Lung (tissue), 17 donors: ENCODE measurements at places on chromosomes 3 and 15. TPM values are rescaled to one million over a fixed set of nuclear protein-coding genes. Genes with fewer than 3 reads are reported as not detected.

The UBAP1L gene
- polyA plus RNA-seq: 0.96 TPM

DNA sequence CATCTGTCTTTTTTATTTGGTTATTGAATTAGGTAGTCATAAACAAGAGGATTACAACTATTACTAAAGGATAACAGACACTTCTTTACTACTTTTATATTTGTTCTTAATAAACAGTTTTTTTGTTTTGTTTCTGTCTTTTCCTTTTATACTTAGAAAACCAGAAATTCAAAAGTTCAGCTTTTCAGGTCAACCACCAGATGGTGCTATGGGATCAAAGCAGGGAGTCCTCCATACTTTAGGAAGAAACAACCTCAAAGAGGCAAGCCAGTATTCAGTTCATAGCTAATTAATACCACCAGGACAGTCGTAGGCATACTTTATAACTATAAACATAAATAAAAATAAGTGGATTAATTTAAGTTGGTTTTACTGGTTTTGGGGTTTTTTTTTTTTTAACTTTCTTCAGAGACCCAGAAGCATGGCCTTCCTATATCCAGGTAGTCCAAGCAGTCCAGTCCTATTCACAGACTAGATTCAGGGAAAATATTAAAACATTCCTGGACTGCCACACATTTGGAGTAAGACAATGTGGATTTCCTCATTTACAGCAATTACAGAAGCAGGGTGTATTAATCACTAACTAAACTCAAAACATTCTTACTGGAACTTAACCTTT is 16.0 kb upstream of the EID1 start:
- H3K4me1 ChIP-seq: no peaks in the 10 kb centered on the region
- H3K4me3 ChIP-seq: no peak overlapping the region
- H3K36me3 ChIP-seq: no peaks in the 10 kb centered on the region
- no peaks in the 10 kb centered on the region for H3K27me3 ChIP-seq

The CCDC71 gene
- polyA plus RNA-seq: 16.3 TPM

The TNNC1 gene
- polyA plus RNA-seq: 17.3 TPM

DNA sequence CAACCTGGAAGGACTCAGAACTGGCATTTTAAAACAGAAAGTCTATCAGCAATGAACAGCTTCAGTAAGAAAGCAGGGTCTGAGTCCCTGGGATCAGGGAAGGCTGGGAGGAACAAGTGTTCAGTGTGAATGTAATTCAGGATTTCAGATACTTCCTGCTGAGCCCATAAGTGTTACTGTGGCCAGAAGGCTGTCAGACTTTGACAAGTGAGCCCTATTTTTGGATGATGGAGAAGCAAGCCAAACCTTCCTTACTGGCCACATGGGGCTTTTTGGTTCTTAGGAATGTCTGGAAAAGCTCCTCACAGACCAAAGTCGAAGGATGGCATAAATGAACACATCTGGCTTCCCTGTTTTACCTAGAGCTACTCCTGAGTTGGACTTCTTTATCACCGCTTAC is 157.2 kb downstream of the BBX start:
- no peak for DNase-seq
- H3K27me3 ChIP-seq: no peaks in the 10 kb centered on the region
- H3K4me3 ChIP-seq: no peak overlapping the region
- H3K36me3 ChIP-seq: no peaks in the 10 kb centered on the region
- no peak overlapping the region for H3K27ac ChIP-seq

DNA sequence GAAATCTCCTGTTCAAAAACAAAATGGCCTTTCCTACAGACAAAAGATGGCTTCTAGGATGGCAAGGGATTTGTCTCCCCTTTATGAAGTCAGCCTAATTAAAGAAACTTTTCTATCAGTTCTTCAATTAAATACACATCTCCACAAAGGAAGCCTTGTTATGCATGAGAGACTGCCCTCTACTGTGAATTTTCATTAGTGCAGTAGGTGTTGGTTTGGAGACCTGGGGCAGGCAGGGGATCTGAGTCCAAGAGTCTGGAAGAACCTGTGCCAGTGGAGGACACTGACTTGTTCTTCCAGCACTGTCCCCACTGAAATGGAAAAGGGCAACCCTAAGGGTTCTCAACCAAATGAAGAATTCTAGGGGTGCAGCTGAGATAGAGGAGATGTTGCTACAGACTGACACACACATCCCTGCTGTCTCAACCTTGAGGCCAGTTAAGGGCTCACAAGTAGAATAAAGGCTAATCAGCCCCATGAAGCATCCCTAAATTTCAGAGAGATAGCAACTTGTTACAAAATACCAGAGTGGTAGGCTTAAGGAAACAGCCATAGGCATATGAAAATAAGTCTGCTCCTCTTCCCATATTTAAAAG is 174.0 kb upstream of the PRICKLE2 start:
- no peak overlapping the region for H3K4me3 ChIP-seq
- DNase-seq: peak; percentile 85
- peaks cover 3% of the 10 kb centered on the region for H3K36me3 ChIP-seq
- H3K27me3 ChIP-seq: no peaks in the 10 kb centered on the region
- H3K27ac ChIP-seq: no peak overlapping the region

DNA sequence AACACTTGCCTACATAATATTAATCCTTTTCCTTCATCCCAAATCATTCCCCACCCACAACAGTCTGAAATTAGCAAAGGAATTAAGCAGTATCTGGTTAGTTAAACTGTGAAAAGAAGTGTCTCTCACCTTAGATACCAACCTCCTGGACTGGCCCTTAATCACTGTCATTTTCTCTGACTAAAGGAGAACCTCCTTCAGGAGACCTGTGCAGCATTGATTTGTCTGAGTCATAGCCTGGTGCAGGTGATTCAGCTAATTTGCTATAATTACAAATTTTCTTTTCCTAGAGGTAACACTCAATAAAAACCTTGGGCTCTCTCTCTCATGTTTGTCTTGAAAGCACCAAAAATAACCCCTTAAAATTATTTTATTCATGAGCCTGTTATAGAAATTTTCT is 279.8 kb upstream of the SEMA6D start:
- DNase-seq: no peak
- H3K36me3 ChIP-seq: no peaks in the 10 kb centered on the region
- no peak overlapping the region for H3K4me3 ChIP-seq

The ARID3B gene
- polyA plus RNA-seq: 10.1 TPM

The SPINK8 gene
- polyA plus RNA-seq: not detected

- H3K36me3 ChIP-seq: peaks cover 5% of the 10 kb centered on the region
- H3K4me3 ChIP-seq: no peak overlapping the region
- no peak overlapping the region for H3K27ac ChIP-seq
- no peaks in the 10 kb centered on the region for H3K27me3 ChIP-seq
- peaks cover 3% of the 10 kb centered on the region for H3K4me1 ChIP-seq
Observed at GRCh38 chr3:32175607-32176197, 62.8 kb upstream of the CMTM8 start.

GRCh38 chr3:13026534-13026933 is 46.7 kb downstream of the IQSEC1 start:
- DNase-seq: no peak
- H3K4me1 ChIP-seq: peaks cover 2% of the 10 kb centered on the region
- H3K27me3 ChIP-seq: no peaks in the 10 kb centered on the region
- no peak overlapping the region for H3K27ac ChIP-seq
- H3K36me3 ChIP-seq: no peaks in the 10 kb centered on the region
- H3K4me3 ChIP-seq: no peak overlapping the region

The U2SURP gene
- 33.2 TPM for polyA plus RNA-seq

The IL17RE gene
- 26.1 TPM for polyA plus RNA-seq

GRCh38 chr15:43771816-43772215 is 5.0 kb downstream of the ELL3 start:
- no peak overlapping the region for H3K27ac ChIP-seq
- DNase-seq: no peak
- no peaks in the 10 kb centered on the region for H3K27me3 ChIP-seq
- H3K36me3 ChIP-seq: peaks cover 51% of the 10 kb centered on the region

- peak overlapping the region; percentile 22 for H3K27ac ChIP-seq
- no peak overlapping the region for H3K4me3 ChIP-seq
- H3K36me3 ChIP-seq: no peaks in the 10 kb centered on the region
- DNase-seq: no peak
Observed at GRCh38 chr3:5123937-5124336, 1.8 kb downstream of the ARL8B start.

The SCAANT1 gene
- polyA plus RNA-seq: not detected

The SH3GL3 gene
- polyA plus RNA-seq: 2.8 TPM

- no peak overlapping the region for H3K4me3 ChIP-seq
- no peak overlapping the region for H3K27ac ChIP-seq
- DNase-seq: no peak
- peaks cover 19% of the 10 kb centered on the region for H3K36me3 ChIP-seq
- H3K27me3 ChIP-seq: no peaks in the 10 kb centered on the region
Observed at GRCh38 chr3:101478980-101479379, 34.0 kb downstream of the SENP7 start.

DNA sequence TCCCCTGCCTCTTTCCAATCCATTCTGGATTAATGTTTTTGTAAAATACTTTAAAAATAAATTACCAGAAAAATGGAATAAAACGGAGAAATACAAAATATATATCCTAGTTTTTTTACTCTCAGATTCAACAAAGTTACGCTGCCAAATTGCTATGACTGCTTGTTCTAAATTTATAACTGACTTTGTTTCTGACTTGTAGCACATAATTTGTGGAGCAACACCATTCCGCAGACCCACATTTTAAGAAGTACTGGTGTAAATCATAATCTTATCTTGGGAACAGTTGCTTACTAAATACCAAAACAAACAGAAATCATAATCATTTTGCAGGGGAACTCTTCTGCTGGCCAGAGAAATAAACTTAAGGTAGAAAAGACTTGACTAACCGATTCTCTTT is 339.4 kb upstream of the CBLB start:
- DNase-seq: peak; percentile 98
- H3K4me3 ChIP-seq: no peak overlapping the region

DNA sequence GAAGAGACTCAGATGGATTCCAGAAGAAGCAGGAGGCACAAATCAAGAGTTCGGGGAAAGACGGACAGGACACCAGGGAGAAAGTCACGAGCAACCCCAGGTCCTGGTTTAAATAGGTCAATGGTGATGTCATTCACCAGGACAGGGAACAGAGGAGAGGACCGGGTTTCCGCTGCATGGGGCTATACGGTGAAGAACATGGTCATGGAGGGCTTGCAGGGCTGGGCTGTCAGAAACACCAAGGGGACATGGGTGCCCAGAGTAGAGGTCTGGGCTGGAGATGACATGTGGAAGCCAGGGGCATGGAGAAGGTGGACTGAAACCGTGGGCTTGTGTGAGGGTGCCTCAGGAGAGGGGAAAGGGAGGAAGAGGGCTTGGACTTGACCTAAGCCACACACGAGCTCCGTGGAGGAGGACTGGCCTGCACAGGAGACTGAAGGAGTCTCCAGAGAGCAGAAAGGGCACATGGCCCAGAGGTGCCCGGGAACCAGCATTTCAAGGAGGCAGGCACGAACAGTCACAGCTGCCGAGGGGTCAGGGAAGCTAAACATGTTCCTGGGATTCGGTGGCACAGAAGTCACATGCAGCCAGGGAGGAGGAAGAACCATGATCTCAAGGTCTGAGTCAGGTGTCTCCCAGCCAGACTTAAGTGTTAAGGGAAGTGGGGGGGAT is 54.2 kb upstream of the RPL32 start:
- no peak overlapping the region for H3K4me3 ChIP-seq
- H3K4me1 ChIP-seq: peaks cover 20% of the 10 kb centered on the region
- H3K36me3 ChIP-seq: peaks cover 6% of the 10 kb centered on the region
- H3K27ac ChIP-seq: no peak overlapping the region

The KBTBD13 gene
- 0.14 TPM for polyA plus RNA-seq

- H3K4me1 ChIP-seq: peaks cover 11% of the 10 kb centered on the region
- peak; percentile 17 for DNase-seq
- no peaks in the 10 kb centered on the region for H3K27me3 ChIP-seq
- H3K27ac ChIP-seq: peak overlapping the region; percentile 81
- no peak overlapping the region for H3K4me3 ChIP-seq
Observed at GRCh38 chr3:138381950-138382715, 33.8 kb downstream of the MRAS start.

- H3K4me1 ChIP-seq: no peaks in the 10 kb centered on the region
- DNase-seq: no peak
- no peak overlapping the region for H3K27ac ChIP-seq
- H3K27me3 ChIP-seq: no peaks in the 10 kb centered on the region
Observed at GRCh38 chr15:64209680-64210334, 47.0 kb upstream of the PPIB start.

DNA sequence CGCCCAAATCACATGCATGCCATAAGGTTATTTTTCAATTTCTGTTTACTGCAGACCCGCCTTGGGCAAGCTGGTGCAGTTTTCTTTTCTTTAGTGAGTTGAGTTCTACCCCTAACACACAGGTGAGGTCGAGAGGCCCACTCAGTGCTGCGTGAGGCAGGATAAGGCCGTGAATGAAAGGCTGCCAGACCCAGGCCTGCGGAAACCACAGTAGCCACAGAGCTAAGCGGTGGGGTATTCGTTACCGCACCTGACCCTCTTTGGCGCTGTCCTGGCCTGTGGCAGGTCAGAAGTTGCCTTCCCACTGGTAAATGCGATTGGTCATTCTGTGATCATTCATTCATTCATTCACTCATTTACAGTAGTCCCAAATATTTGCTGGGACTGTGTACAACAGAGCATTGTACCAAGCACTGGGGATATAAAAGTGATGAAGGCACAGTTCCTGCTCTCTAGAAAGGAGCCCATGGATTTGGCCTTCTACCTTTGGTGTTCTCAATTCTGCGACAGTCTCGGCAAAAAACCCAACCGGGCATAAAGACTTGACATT is 144.8 kb downstream of the XXYLT1 start:
- H3K27ac ChIP-seq: no peak overlapping the region
- H3K4me1 ChIP-seq: peaks cover 8% of the 10 kb centered on the region
- no peak overlapping the region for H3K4me3 ChIP-seq
- no peaks in the 10 kb centered on the region for H3K36me3 ChIP-seq
- H3K27me3 ChIP-seq: no peaks in the 10 kb centered on the region

- DNase-seq: peak; percentile 15
- no peaks in the 10 kb centered on the region for H3K27me3 ChIP-seq
- no peak overlapping the region for H3K4me3 ChIP-seq
- H3K27ac ChIP-seq: no peak overlapping the region
- no peaks in the 10 kb centered on the region for H3K36me3 ChIP-seq
Observed at GRCh38 chr3:167740961-167741587, 5.6 kb downstream of the SERPINI1 start.

DNA sequence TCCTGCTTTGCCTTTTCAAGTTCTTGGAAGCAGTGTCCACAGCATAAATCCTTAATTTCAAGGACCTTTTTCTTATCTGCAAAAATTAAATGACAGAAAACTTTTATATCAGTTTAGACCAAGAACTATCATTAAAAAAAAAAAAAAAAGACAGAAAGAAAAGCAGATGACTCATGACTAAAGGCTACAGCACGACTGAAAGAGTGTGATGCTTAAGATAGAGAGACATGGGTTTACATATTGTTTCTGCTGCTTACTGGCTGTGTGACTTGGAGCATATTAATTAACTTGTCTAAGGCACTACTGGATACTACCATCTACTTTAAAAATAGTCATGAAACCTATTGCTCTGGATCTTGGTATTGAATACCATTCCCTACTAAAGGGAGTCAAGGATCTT is 62.3 kb downstream of the CEP152 start:
- H3K4me1 ChIP-seq: no peaks in the 10 kb centered on the region
- H3K27ac ChIP-seq: no peak overlapping the region
- H3K27me3 ChIP-seq: no peaks in the 10 kb centered on the region
- no peak overlapping the region for H3K4me3 ChIP-seq
- DNase-seq: no peak

GRCh38 chr3:51686512-51687215 is 15.6 kb downstream of the TEX264 start:
- peak; percentile 46 for DNase-seq
- H3K4me1 ChIP-seq: no peaks in the 10 kb centered on the region
- H3K4me3 ChIP-seq: no peak overlapping the region
- H3K27me3 ChIP-seq: no peaks in the 10 kb centered on the region
- peaks cover 25% of the 10 kb centered on the region for H3K36me3 ChIP-seq

GRCh38 chr3:115099986-115100571 is 47.0 kb downstream of the ZBTB20 start:
- H3K27ac ChIP-seq: peak overlapping the region; percentile 70
- peaks cover 4% of the 10 kb centered on the region for H3K36me3 ChIP-seq
- no peak overlapping the region for H3K4me3 ChIP-seq
- no peaks in the 10 kb centered on the region for H3K27me3 ChIP-seq
- DNase-seq: peak; percentile 83
- H3K4me1 ChIP-seq: peaks cover 6% of the 10 kb centered on the region
